ENCODE measurements at places on chromosomes 1 and 21.

DNA sequence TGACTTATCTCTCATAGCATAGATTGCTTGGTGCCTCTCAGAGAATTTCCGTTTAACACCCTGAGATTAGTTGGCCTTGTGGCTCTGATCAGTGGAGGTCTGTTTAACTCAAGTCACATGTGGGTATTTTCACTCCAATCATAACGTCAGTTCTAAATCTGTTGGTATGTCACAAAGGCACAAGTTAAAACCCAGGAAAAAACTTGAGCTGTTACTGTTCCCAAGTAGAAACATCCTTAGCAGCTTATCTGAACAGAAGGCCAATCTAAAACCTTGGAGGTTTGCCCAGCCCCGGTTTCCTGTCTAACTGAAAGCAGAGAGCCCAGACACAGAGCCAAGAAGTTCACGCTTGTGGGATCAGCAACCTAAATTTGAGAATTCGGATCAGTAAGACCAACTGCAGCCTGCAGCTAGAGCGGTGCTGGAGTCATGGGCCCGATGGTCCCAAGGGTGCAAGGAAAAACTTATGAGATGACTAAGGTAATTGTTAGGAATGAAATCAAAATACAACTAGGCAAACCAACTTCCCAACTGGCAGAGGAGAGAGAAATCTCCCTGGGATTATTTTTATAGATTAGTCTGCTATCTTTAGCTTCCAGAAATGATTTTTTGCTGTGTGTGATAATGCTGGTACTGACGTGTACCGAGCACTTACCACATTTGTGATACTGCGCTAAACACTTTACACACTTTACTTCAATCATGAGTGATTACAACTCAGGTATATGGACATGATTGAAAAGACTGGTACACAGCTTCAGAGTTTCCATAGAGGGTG, 90.2 kb upstream of the C1orf21 start:
- DNase-seq = no peak

- DNase-seq = no peak
Measured at GRCh38 chr1:153549741-153550397, 811 bp upstream of the S100A3 start.

GRCh38 chr1:77834771-77835334, 53.6 kb upstream of the NEXN start:
- no peak for DNase-seq

DNA sequence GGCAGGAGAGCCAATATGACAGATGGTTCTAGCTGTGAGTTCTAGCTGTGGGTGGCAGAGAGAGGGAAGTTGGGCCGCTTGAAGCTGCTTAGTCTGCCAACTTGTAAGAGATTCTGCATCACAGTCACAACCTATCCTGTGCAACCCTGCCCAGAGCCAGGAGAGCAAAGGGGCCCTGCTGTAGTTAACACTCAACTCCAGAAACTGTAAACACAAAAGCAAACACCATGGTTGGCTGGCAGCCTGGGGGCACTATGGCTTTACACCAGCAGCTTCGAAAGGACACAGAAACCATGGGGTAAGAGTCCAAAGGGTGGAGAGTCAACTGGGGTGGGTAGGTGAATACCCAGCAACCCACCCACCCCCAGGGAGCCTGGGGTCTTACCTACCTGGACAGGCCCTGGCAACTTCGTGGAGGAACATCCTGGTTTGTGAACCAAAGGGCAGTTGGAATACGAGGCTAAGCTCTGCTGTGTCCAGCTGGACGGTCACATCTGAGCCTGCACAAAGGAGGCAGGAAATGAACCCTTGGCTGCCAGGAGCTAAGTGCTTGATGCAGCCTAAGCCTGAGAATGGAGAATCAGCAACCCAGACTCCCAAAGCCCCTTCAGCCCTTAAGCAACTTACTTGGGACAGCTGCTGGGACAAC, 6.4 kb downstream of the INPP5B start:
- no peak for DNase-seq

GRCh38 chr1:236158719-236159118, 16.4 kb downstream of the GPR137B start:
- DNase-seq = no peak

DNA sequence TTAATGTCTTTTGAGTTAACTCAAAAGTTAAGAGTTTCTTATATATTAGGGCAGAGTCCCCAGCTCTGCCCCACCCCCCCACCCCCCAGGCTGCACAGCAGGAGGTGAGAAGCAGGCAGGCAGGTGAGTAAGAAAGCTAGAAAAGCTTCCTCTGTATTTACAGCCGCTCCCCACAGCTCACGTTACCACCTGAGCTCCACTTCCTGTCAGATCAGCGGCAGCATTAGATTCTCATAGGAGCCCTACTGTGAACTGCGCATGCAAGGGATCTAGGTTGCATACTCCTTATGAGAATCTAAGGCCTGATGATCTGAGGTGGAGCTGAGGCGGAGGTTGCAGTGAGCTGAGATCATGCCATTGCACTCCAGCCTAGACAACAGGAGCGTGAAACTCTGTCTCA, 81.9 kb downstream of the SIM2 start:
- DNase-seq = no peak

DNA sequence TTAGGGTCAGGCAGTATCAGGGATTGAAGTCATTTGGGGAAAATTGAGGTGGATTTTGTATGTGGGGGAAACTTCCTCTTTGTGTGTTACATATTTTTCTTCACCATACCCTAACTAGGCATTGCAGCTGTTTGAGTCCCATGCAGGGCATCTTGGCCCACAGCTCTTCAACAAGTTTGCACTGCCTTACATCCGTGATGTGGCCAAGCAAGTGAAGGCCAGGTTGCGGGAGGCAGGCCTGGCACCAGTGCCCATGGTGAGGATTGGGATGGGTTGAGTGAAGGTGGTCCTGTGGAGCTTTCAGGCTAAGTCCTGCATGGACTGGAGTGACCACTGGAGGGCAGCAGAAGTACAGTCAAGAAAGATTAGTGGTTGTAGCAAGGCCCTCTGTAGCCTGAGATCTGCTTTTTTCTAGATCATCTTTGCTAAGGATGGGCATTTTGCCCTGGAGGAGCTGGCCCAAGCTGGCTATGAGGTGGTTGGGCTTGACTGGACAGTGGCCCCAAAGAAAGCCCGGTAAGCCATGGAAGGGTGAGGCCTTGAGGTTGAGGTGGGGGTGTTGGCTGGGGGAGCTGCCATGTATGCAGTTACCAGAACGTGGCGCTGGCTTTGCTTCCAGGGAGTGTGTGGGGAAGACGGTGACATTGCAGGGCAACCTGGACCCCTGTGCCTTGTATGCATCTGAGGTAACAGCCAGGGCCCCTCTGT, 2.4 kb downstream of the UROD start:
- peak; percentile 86 for DNase-seq

DNA sequence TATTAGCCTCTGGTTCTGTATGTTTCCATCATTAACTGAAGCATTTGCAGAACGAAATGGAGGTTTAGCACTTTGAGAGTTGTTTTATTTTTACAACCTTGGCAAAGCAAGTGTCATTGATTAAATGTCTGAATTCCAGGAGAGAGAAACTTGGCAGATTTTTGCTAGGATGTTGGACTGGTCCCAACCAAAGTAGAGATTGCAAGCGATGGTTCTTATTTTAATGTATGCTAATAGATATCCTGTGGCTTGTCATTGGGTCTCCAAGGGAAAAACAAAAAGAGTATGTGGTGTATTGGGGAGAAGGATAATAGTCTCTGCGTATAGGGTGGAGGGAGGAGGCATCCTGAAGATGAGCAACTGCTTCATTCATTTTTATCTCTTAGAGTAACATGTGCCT, 457.2 kb upstream of the RUNX1 start:
- DNase-seq = no peak

GRCh38 chr21:45332981-45333582, 45.4 kb upstream of the POFUT2 start:
- no peak for DNase-seq

DNA sequence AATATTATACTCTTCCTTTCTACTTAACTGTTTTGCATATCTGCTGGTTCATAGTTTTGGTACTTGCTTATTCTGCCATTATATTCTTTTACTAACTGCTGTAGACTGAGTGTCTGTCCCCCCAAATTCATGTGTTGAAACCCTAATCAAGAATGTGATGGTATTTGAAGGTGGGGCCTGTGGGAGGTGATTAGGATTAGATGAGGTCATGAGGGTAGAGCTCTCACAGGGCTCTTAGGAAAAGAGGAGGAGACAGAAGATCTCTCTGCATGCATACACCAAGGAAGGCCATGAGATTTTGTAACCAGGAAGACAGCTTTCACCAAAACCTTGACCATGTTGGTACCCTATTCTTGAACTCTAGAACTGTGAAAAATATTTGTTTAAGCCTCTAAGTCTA, 354.1 kb upstream of the B3GALT2 start:
- peak; percentile 36 for DNase-seq

GRCh38 chr1:46735708-46736324, 16.9 kb upstream of the EFCAB14 start:
- DNase-seq = peak; percentile 20

GRCh38 chr1:221164951-221165838, 286.0 kb downstream of the HLX start:
- no peak for DNase-seq

DNA sequence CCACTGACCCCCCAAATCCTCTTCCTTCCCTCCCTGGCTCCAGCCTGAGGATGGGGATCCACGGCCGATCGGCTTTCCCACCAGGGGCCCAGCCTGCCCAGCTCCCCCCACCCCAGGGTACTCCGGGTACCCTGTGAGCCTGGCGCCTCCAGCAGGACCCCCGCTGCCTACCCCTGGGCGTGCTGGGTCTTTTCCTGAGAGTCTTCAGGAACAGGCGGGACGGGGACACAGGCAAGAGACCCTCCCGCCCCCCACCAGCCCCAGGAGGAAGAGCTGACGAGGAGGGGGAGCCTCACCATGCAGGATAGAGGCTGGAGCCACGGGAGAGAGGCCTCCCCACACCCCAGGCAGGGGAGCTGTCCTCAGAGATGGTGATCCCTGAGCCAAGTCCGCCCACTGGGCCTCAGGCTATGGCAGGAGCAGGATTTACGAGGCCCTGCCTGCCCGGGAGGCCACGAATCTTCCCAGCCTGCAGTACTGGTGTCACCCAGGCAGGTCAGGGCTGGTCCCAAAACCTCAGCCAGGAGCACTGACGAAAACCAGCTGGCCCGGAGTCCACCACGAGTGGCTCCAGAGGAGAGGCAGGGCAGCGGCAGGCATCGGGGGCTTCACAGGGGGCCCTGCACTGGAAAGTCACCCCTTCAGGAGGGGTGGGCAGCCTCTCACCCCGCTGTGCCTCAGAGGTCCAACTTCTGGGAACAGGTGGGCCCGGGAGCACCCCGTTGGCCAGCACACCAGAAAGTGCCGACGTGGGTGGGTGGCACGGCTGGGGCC, 58.0 kb downstream of the MEGF6 start:
- no peak for DNase-seq

- peak; percentile 5 for DNase-seq
Measured at GRCh38 chr1:52424813-52425212, 20.4 kb downstream of the PRPF38A start.

- no peak for DNase-seq
Measured at GRCh38 chr1:6581561-6582305, 1.9 kb downstream of the ZBTB48 start.

- DNase-seq = no peak
Measured at GRCh38 chr1:66396212-66396890, 137.6 kb upstream of the SGIP1 start.

DNA sequence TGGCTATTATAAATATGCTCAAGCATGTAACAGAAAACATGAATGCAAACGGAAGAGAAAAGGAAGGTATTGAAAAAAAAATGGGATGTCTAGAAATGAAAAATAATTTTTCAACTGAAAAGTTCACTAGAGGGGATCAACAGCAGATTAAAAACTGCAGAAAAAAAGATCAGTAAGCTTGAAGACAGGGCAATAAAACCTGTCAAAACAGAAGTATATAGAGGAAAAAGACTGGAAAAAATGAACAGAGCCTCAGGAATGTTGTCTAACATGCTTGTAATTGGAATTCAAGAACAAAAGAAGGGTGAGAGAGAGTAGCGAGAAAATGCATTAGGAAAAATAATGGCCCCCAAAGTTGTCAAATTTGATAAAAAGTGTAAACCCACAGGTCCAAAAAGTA, 29.6 kb downstream of the CRYAA start:
- DNase-seq = no peak

DNA sequence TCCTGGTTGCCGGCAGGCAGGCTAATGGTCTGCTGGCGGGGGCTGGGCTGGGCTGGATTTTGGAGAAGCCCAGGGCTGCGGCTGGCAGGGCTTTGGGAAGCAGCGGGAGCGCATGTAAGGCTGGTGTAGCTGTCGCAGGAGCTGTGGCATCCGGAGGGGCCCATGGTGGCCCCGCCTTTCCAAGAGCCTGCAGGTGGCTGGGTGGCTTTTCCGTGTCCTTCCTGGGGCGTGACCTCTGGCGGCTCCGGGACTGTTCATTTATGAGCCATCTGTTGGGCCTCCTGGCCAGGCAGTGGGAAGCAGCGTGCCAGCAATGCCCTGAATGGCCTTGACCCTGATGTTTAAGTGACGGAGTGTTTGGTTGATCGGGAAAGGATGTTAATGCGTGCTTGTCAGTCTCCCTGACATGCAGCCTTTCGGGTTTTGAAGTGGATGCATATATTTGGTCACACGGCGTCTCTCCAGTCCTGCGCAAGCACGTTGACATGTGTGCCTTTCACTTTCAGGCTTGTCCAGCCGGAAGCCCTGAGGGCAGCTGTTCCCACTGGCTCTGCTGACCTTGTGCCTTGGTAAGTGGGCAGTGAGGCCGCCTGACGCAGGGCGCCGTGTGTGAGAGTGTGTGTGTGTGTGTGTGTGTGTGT, 38.5 kb downstream of the AGPAT3 start:
- DNase-seq = no peak

GRCh38 chr1:63321785-63322113, 618 bp upstream of the FOXD3 start:
- no peak for DNase-seq

- peak; percentile 66 for DNase-seq
Measured at GRCh38 chr1:39901714-39902459, at the start of gene MYCL. MYCL (minus strand) TSS chr1:39901917; CDS start chr1:39901434, 483 bp downstream.

- peak; percentile 31 for DNase-seq
Measured at GRCh38 chr1:85275701-85276214, 674 bp downstream of the BCL10 start.

GRCh38 chr1:155272466-155273342, 600 bp downstream of the CLK2 start:
- DNase-seq = no peak

GRCh38 chr1:44019466-44019948, 11.8 kb downstream of the SLC6A9 start:
- no peak for DNase-seq

GRCh38 chr1:20058531-20058930, 11.5 kb upstream of the PLA2G5 start:
- peak; percentile 36 for DNase-seq

DNA sequence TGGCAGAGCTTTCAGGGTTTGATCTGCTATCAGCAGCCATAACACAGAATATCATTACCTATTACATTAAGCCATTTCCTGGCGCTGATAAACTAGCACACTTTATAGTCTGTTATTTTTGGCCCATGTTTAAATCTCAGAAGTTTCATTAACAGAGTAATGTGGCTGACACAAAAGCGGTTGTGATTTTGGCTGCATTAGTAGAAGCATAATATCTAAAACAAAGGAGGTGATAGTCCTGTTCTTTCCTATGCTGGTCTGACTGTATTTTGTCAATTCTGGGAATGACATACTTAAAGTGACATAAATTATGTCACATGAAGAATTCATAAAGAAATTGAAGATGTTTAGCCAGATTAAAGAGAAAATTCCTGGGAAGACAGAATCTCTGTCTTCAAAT, 151.3 kb upstream of the KCND3 start:
- no peak for DNase-seq

Data from CD4-positive, alpha-beta T cell treated with Interleukin-2 at 100 ng/mL for 4 hours (primary cell).